ENCODE measurements at places on chromosomes 7 and 10. TPM values are rescaled to one million over a fixed set of nuclear protein-coding genes. Genes with fewer than 3 reads are reported as not detected.

DNA sequence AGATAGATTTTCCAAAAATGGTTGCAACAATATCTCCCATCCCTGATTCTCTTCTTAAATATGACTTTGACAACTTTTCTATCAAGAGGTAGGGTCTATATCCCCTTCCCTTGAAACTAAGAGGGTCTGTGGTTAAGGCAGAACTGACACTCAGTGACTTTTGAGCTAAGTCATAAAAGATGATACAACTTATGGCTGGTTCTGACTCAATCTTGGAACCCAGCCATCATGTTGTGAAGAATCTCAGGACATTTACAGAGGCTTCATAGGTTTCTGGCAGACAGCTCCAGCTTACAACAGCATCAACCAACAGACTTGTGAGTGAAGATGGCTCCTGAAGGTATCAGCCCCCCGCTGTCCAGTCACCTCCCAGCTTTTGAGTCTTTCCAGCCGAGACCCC lies 203.5 kb downstream of the RNLS start:
- DNase-seq, result peak; percentile 37

DNA sequence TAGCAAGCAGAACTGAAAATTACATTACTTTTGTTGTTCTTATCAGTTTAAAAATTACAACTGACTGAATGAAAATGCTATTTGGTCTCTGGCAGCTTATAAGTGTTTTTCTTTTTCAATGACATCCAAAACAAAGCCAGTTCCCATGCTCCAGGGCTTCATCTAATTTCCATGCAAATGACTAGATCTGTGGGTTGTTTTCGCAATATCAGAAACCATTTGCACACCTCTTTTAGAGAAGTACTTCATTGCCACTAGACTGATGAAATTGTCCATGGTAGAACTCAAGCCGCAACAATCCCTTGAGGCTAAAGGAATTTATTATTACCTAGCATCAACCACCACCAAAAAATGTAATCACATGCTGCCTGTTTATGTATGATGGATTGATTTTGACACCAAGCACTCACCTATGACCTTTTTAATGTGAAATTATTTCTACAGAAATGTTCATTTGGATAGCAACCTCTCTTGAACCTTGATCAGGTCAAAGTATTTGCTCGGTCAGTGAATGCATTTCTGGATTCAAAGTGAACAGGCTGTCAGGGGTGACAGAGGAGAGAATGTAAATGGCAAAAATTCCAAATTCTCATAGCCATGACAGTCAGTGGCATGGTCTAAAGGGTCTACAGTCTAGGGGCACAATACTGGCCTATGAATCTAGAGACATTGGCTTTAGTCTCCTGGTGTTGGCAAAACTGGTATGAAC lies 769.3 kb downstream of the SORCS1 start:
- DNase-seq, result no peak

GRCh38 chr7:130740606-130741005 lies 6.6 kb upstream of the KLF14 start:
- DNase-seq, result no peak

GRCh38 chr7:135077642-135078041 lies 70.2 kb upstream of the TMEM140 start:
- no peak for DNase-seq

CCL24 gene
- total RNA-seq, result not detected

CAMK2B gene
- 2.0 TPM for total RNA-seq

Measured in MG63 (cell line).